ENCODE measurements at places on chromosomes 5 and 9.

GRCh38 chr5:116271446-116272025, 186.7 kb downstream of the COMMD10 start:
- DNase-seq: peak; percentile 72

DNA sequence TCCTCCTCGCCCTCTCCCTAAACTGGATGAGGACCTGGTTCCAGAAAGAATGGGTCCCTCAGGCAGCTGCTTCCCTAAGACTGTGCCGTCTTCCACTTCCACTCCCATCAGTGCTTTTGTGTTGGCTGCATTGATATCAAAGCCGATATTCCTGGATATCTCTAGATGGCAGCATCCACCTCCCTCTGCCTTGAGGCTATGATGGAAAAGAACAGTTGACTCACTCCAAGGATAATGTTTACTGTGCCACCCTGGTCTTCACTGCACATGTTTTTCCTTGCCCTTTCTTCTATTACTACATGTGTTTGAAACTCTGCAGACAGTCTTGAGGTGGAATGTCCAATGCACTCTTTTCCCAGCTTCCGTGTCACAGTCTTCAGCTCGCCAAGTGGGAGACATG, 211.6 kb downstream of the MAST4 start:
- peak; percentile 32 for DNase-seq

DNA sequence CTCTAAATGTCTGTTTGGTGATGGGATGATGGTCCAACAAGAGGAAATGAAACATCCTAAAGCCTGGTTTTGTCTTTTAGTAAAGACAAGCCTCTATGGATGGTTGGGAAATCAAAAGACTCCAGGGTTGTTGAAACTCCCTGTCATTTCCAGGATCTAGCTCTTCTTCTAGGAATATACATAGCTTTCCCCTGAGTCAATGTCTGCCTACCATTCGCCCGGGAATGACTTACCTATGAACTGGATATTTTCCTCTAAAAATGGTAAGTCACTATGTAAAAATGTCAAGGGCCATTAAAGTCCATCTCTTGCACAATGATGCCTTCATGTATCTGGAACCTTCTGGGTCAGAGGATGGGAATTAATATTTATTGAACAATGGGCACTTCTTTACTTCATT, 11.1 kb upstream of the KIF12 start:
- DNase-seq: peak; percentile 82

GRCh38 chr5:90949469-90950358, 391.1 kb downstream of the ADGRV1 start:
- no peak for DNase-seq

GRCh38 chr9:89765211-89765946, 160.6 kb downstream of the GADD45G start:
- DNase-seq: no peak

- DNase-seq: peak; percentile 10
Observed at GRCh38 chr9:9790216-9790872, 822.5 kb downstream of the PTPRD start.

DNA sequence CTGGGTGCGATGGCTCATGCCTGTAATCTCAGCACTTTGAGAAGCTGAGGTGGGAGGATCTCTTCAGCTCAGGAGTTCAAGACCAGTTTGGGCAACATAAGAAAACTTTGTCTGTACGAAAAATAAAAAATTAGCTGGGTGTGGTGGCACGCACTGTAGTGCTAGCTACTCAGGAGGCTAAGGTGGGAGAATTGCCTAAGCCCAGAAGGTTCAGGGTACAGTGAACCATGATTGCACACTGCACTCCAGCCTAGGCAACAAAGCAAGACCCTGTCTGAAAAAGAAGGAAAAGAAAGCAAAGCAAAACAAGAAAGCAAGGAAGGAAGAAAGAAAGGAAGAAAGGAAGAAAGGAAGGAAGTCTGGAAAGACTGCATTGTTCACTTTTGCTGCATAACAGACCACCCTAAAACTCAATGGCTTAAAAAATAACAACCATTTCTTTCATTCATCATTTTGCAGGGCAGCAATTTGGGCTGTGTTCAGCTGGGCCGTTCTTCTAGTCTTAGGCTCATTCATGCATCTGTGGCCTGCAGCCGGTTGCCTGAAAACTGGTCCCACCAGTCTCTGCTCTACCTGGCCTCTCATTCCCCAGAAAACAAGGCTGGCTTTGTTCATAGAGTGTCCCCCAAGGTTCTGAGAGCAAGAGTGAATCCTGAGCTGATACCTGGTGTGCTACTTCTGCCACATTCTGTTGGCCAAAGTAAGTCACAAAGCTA, 82.4 kb upstream of the MIER3 start:
- DNase-seq: no peak

DNA sequence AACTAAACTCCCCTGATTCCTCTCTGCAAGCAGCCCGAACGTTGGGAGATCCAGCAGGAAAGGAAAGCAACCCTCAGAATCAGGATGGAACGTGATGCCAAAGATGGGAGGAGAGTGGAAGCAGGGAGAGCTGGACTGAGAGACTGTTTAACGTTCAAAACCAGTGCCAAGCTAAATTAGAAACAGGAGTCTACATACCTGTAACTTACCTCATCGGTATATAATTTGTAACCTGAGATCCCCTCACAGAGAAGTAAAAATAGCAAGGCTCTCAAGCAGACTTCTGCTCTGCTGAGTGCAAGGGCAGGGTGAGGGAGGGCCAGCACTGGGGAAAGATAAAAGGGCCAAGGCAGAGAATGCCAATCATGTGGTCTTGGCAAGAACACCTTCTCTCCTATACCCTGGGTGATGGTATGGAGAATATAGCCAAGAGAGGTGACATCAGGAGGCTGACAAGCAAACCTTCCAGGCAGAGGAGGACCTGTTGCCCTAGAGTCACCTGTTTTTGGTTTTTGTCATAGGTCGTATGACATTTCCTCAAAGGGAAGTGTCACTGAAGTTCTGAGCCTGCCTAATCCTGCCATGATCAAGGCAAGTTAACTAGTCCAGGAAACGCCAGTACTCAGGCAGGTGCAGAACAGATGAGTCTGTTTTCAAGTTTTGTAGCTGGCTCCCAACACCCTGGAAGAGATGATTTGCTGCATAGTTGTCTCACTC, 472.0 kb downstream of the NFIB start:
- DNase-seq: no peak

DNA sequence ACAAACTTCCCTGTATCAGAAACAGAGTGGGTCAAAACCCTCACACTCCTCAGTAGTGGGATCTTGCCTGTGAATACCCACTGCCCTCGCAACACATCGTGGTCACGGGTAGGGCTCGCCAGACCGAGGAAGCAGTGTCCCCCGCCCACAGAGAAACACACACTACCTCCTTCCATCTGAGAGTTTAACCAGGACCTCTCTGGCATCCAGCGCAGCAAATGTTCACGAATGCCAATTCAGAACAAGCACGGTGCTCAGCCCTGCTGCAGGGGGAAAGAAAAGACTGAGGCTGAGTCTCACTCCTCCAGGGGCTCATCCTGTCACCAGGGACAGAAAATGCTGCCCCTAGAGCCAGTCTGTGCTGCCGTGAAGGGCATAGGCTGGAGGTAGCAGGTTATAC, 42.5 kb upstream of the SYNPO start:
- DNase-seq: no peak

DNA sequence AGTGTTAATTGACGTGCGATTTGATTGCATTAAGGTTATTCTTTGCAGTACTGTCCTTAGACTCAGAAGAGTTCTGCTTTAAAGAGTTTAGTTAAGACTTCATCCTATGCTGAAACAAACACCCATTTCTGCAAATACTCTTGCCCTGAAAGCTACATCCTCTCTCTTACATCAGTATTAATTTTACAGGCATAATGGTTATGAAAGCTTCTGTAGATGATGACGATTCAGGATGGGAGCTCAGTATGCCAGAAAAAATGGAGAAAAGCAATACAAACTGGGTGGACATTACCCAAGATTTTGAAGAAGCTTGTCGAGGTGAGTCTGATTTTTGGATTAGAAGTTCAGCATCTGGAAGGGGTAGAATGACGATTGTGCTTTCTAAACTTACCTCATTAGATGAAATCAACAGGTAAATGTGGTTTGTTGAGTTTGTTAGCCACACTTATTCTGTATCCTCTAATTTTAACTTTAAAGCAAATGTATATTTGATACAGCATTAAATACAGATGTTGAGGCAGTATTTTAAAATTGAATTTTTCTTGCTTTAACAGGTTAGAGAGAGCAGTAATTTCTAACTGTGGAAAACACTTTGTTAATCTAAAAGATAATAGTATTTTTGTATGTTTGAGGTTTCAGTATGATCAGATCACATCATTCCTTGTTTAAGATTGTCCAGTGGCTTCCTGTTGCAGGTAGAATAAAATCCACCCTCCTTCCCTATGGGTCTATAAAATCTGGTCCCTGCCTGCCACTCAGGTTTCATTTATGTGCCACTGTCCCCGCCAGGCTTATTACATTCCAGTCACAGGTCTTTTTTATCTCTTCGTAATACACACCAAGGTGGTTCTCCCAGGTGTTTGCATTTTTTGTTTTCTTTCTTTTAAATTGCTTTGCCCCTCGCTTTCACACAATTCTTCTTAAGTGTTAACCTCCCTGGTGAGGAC, 1.3 kb downstream of the NAA35 start:
- no peak for DNase-seq

GRCh38 chr5:34930870-34931269, 1.5 kb downstream of the DNAJC21 start:
- no peak for DNase-seq

GRCh38 chr9:127319366-127320114, 55.0 kb downstream of the GARNL3 start:
- no peak for DNase-seq

DNA sequence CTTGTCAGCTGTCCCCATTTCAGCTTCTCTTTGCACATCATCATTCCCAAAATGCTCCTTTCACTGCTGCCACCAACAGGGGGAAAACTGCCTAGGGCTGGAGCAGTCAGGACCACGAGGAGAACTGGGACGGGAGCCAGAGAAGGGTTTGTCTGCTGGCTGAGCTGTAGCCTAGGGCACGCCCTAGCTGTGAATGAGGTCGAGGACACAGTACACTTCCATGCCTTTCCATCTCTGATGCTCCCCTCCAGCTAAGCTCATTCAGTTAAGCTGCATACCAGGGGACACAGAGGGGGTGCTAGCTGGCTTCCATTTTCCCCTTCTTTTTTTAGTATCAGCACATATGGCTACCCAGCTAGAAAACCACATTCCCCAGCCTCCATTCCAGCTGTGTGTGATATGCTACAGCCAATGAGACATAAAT, 64.7 kb downstream of the STK10 start:
- DNase-seq: no peak

DNA sequence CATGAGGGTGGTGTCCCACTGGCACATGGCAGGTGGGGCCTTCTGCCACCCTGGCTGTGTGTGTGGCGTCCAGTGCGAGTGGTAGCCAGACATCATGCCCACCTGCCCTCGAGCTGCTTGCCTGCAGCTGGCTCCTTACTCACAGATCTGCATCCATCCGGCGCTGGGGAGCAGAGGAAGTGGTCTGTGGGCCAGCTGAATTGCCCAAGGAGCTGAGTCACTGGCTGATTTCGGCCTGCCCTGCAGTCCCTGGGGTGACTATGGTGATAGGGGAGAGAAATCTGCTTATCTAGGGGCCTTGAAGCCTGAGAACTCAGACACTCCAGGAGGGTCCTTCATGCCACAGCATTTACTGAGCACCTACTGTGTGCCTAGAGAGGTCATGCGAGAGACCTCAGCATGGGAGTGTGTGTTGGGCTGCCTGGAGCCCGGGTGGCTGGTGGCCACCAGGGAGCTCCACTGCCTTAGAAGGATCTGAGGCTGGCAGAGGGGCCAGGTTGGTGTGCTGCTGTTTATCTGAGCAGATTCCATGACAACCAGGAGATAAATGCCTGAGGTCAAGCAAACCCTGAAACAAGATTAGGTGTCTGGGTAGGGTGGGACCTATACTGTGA, 57.1 kb downstream of the SLC22A5 start:
- peak; percentile 89 for DNase-seq

GRCh38 chr5:151014680-151015343, 5.6 kb upstream of the GPX3 start:
- peak; percentile 63 for DNase-seq

GRCh38 chr5:174828804-174829510, 104.6 kb downstream of the MSX2 start:
- DNase-seq: no peak

- DNase-seq: no peak
Observed at GRCh38 chr5:74903165-74903787, 37.1 kb upstream of the FAM169A start.

- no peak for DNase-seq
Observed at GRCh38 chr9:75873712-75874111, 16.8 kb upstream of the PCSK5 start.

DNA sequence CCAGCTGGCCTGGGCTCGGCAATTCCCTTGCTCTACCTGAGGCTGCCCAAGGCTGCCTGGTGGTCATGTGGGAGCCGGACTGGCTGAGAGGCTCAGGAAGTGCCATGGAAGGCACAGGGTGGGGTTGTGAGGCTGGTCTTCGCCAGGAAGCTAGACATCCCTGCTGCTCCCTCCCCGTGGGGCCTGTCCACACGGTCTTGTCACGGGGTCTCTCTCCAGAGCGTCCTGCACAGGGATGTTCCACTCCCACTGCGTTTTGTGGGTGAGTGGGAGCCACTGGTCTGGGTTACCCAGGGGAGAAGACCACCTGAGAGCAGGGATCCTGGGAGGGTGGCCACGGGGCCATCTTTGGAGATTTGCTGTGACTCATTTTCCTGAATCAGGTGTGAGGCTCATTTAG, 11.6 kb downstream of the GADD45G start:
- no peak for DNase-seq

DNA sequence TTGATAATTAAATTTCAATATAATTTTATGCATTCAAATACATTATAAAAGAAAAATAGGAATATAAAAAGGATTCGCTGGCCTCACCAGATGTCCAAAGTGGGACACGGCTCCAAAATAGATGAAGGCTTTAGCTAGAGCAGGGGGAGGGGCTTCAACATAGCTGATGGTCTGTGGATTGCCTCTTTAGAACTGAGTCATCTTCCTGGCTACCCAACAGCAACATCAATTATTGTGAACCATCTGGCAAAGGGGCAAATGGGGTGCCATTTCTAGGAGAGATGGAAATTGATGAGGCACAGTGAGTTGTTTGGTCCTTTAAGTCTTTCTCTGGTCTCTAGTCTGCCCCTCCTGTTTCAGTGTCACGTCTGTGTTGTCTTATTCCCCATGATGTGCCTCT, 44.2 kb upstream of the CD180 start:
- DNase-seq: no peak

DNA sequence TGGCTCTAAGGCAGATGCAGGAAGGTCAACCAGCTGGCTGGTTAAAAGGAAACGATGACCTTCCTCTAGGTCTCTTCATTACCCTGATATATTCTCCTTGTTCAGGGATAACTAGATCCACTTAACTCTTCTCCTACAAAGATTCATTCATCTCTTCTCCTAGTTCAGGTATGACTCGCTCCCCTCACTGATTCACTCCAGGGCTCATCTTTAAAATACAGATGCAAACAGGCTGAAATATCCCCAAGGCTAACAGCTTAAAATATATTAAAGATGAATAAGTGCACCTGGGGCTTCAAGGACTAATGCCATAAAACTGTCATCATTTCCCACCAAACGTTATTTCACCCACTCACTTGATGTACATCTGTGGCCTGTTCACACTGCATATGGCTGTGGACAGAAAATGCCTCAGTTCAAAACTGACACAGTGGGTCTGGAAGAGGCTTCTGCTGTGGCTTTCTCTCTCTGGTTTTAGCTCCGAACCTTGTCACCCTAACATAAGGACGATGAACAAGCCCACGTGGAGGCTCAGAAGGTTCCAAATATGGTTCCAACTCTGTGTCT, 366.9 kb downstream of the DEPDC1B start:
- no peak for DNase-seq
